ENCODE measurements at places on chromosomes 7 and 10.

DNA sequence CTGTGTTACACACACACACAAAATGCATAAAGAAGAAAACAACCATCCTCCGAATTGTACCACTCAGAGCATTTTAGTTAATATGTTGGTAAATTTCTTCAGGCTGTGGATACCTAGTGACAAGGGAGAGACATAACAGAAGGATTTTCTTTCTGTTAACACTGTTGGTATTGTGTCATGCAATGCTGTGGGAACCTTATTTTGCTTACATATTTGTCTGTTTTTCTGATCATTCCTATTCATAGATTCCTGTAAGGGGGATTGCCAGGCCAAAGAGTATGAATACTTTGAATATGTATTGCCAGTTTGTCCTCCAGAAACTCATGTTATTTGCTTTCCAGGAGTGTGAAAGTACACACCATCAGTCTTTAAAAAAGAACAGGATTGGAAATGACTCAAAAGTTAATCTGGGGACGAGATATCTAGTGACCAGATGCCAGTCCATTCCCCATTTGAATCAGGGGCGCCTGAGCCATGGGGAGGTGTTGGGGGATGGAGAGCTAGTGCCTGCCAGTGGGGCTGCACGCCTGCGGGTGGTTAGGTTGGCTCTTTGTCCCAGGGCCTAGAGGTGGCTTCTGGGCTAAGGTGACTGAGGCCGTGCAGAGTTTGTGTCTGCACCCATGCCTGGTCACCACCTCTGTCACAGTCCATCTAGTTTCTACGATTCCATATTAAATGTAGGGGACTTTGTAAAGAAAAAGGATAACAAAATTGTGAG is 142.0 kb downstream of the PTPN20 start:
- no peak for DNase-seq

GRCh38 chr10:124008187-124008586 is 85.2 kb downstream of the CHST15 start:
- no peak for DNase-seq

- DNase-seq, result no peak
Measured at GRCh38 chr10:127537924-127538323, 11.2 kb upstream of the NPS start.

- DNase-seq, result no peak
Measured at GRCh38 chr10:86779220-86780017, 23.0 kb downstream of the BMPR1A start.

DNA sequence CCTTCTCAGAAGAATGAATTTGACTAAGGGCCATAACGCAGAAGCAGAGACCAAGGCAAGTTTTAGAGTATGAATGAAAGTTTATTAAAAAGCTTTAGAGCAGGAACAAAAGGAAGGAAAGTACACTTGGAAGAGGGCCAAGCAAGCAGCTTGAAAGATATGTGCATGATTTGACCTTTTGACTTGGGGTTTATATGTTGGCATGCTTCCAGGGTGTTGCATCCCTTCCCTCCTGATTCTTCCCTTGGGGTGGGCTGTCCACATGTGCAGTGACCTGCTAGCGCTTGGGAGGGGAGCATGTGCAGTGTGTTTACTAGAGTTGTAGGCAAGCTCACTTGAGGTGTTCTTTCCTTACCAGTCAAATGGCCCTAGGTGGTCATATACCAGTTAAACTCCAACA is 37.9 kb upstream of the LRRN3 start:
- peak; percentile 13 for DNase-seq

- no peak for DNase-seq
Measured at GRCh38 chr7:29898301-29898700, 91.3 kb downstream of the SCRN1 start.

DNA sequence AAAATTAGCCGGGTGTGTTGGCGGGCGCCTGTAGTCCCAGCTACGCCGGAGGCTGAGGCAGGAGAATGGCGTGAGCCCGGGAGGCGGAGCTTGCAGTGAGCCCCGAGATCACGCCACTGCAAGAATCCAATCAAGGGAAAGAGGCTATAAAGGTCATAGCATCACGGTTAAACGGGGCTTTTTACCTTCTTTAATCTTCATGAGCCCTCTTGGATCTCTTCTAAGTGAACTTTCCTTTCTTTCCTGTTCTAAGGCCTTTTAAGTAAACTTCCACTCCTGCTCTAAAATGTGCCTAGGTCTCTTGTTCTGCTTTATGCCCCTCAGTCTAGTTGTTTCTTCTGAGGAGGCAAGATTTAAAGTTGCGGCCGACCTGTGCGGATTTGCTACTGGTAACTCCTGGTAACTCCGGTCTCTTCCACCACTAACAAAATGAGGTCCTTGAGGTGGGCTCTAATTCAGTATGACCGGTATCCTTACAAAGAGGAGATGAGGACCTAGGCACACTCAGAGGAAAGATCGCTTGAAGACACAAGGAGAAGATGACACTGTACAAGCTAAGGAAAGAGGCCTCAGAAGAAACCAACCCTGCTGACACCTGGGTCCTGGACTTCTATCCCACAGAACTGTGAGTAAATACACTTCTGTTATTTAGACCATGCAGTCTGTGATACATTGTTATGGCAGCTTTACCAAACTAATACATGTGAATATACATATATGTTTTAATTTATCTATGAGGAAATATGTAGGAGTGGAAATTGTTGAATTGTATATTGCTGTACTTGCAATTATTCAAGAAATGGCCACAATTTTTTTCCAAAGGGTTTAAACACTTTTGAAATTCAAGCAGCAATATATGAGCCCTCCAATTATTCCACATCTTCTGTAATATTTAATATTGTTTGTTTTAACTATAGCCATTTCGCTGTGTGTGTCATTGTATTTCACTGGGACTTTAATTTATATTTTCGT is 331.5 kb upstream of the CNTNAP2 start:
- no peak for DNase-seq

GRCh38 chr10:49053053-49053997 is 62.0 kb downstream of the VSTM4 start:
- no peak for DNase-seq

DNA sequence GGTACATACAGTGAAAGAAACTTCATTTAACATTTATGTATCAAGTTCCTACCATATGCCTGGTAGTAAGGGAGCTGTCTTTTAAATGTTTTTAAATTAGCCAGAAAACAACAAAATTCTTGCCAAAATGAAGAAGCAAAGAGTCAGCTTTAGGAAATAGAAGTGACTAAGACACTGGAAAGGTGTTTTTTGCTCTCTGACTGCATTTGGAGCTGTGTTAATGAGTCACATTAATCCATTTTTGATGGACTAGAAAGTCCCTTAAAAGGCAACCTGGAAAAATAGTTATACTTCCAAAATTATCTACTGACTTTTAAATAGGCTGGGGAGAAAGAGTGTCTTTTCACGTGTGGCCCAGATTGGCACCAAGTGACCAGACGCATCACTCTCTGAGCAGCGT is 3.9 kb upstream of the COL17A1 start:
- DNase-seq, result no peak

GRCh38 chr10:29428486-29428885 is 139.6 kb downstream of the LYZL1 start:
- no peak for DNase-seq

DNA sequence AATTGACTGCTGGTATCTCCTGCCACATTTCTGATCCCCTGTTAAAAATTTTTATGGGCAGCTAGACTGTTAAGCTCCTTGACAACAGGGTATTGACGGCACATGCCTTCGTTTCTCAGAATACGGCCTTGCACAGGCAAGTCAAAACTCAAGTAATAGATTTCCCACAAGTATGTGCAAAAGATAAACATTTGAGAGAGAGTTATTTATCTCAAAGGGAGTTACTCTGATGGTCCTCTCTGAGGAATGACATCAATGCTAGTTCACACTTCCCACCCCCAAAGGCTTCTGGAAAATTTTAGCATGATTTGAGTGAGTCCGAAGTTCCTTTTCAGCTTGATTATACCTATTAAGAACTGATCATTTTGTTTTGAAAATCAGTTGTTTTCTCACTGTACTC is 71.9 kb downstream of the JCAD start:
- no peak for DNase-seq

GRCh38 chr10:119656760-119657159 is 5.6 kb downstream of the BAG3 start:
- no peak for DNase-seq

Data from NCI-H345 (cell line).